ENCODE measurements at places on chromosomes 3 and 15.

GRCh38 chr3:111951032-111951431 is 27.8 kb upstream of the ABHD10 start:
- no peak for DNase-seq

DNA sequence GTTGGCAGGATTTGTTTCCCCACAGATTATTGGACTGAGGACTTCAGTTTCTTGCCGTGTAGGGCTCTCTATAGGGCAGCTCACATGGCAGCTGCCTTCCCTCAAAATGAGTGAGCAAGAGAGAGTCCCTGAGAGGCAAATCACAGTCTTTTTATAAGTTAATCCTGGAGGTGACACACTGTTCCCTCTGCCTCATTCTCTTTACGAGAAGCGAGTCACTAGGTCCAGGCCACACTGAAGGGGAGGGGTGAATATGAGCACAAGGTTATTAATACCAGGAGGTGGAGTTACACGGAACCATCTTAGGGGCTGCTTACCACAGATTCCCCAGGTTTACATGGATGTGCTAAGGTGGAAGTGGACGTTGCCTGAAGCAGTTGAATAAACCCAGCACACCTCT is 77.0 kb downstream of the LPP start:
- no peak for DNase-seq

DNA sequence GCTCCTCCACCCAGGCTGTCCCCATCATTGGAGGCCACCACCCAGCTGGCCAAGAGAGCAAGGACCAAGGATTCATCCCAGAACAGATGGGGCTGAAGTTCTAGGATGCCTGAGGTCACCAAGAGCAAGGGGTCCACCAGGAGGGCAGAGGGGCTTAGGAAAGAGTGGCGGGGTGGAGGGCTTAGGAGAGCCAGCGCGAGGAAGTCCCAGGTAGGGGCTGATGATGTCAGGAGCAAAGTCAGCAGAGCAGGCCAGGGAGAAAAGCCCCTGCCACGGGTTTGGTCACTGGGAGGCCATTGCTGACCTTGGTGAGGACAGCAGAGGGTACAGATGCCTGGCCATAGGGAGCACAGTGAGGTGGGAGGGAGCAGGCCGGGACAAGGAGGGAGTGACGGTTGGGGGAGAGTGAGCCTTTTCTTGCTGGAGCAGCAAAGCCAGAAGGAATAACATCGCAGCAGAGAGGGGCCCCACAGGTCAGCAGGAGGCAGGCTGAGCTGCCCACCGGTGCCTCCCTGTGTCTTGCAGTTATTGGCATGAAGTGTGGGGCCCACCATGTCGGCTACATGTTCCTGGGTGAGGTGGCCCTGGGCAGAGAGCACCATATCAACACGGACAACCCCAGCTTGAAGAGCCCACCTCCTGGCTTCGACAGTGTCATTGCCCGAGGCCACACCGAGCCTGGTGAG is 5.2 kb downstream of the PARP3 start:
- DNase-seq = no peak

GRCh38 chr3:135865085-135865484 is 100.4 kb upstream of the PPP2R3A start:
- no peak for DNase-seq

GRCh38 chr3:69403454-69403853 is 17.6 kb upstream of the FRMD4B start:
- DNase-seq = no peak

DNA sequence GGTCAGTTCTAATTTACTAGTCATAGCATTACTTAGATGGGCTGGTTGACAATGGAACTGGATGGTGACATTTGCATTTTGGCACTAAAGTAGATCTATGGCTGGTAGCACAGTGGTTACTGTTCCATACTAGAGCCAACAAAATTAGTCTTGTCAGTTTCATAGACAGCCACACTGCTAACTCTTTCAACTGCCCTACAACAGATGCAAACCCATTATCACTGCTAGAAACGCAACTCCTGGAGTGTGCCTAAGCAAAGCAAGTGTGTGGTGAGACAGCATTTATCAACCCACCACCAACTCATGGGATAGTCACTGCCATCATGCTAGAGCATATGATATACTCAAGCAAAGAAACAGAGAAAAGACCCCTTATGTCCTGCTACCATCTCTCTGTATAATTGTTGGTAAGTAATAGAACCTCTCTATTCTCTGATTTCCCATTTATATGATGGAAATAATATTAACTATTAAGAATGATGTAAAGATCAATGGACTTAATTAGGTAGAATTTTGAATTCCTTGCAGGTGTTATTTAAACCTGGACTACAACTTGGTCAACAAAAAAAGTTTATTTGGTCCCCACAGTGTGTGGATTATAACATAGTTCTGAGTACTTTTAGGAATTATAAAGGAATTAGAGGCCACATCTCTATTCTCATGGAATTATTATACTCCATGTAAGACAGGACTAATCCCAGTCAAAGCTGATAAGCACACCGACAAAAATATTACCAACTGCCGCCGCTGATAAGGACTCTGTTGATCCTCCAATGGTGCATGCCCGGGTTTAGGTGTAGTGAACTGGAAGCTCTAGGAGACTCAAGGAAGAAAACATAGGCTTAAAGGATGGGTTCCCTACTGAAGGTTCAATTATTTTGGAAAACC is 19.9 kb upstream of the ABHD5 start:
- no peak for DNase-seq

GRCh38 chr3:14148041-14148985 is 23.5 kb downstream of the TMEM43 start:
- no peak for DNase-seq

- no peak for DNase-seq
These were observed 487.6 kb downstream of the NAALADL2 start for GRCh38 chr3:175346573-175347356.

DNA sequence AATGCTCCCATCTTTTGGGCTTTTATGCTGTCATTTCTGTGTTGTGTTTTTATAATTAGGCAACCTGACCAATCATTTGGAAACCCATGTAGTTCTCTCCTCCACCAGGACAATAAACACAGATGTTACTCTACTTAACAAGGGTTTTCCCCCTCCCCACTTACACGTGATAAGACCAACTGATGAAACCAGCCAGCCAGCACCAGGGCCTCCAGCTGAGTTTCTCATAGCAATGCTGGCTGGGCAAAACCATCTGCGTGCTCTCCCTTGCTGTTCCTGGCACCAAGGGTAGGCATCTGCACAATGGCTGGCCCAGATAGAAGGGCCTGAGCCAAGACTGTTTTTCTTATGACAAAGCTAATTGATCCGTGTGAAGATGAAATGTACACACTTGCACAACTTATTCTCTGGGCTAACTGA is 310.4 kb downstream of the PLCL2 start:
- no peak for DNase-seq

DNA sequence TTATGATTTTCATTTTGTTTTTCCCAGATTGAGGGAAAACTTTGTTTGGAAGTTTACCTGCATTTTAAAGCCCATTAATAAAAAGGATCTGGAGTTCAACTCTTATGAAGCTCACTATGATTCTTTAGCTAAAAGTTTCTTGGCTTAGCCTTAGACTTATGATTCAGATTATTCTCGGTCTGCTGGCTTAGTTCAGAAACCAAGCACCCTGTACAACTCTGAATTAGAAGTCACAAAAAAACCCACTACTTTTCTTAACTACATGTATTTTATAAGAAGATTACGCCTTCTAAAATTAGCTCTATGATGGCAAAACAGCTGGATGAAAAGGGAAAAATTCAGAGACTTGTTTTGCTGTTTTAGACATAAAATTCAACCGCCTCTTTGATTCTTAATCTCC is 14.3 kb upstream of the DENND4A start:
- DNase-seq = no peak

GRCh38 chr3:25510797-25511196 is 82.7 kb downstream of the RARB start:
- no peak for DNase-seq

GRCh38 chr15:78103406-78104118 is 11.2 kb downstream of the SH2D7 start:
- DNase-seq = peak; percentile 26

- no peak for DNase-seq
These were observed 576.9 kb downstream of the OTOL1 start for GRCh38 chr3:162073422-162073975.

- no peak for DNase-seq
These were observed 9.5 kb downstream of the TBC1D21 start for GRCh38 chr15:73882761-73883419.

DNA sequence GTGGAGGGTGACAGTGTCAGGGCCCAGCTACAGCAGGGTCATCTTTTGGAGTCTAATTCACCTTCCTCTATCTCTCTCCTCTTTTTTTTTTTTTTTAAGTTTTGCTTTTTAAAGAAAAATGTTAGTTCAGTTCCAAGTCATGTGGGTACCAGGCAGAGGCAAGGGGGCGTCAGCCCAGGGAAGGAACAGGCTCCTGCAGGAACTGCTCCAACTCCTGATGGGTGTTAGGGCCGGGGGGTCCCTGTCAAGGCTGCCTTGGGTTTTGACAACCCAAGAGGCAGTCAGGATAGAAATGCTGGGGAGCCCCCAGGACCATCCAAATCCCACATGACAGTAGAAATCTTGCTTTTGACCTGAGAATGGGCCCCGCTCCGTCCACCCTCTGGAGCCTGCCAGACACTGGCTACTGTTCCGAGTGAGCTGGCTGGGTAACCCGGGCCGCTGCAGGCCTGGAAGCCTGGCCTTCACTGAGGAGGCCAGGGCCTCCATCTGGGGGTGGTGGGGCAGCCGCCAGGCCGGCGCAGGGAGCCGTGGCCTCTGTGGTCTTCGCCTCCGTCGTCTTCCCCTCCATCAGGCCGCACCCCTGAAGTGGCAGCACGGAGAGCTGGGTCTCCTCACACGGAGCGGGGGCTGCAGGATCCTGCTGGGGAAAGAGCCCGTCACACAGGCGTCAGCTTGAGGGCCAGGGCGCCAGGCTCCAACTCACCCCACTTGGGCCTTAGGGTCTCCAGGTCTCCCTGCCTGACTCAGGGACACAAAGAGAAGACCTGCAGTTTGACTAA is 24.2 kb downstream of the RNU5B-1 start:
- no peak for DNase-seq

- DNase-seq = no peak
These were observed 133.6 kb upstream of the PRICKLE2 start for GRCh38 chr3:64358853-64359252.

DNA sequence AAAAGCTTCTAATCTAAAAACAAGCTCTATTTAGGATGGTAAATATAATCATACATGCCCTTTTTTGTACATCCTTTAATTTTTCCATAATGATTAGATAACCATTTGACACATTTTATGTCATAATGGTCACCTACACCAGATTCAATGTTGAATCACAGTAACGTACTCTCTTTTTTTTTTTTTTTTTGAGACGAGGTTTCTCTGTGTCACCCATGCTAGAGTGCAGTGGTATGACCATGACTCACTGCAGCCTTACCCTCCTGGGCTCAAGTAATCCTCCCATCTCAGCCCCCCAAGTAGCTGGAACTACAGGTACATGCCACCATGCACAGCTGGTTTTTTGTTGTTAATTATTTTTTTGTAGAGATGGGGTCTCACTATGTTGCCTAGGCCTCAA is 49.2 kb downstream of the PROS1 start:
- DNase-seq = no peak

GRCh38 chr3:57848177-57848738 is 92.1 kb downstream of the SLMAP start:
- DNase-seq = no peak

GRCh38 chr3:146250449-146251382 is at the start of gene PLSCR4:
Gene PLSCR4 (minus strand): TSS chr3:146251105. CDS start chr3:146222071, 29,034 bp downstream.
- no peak for DNase-seq

- no peak for DNase-seq
These were observed 286.2 kb upstream of the STT3B start for GRCh38 chr3:31246293-31247062.

GRCh38 chr3:170553788-170554757 is 31.8 kb downstream of the SLC7A14 start:
- no peak for DNase-seq

DNA sequence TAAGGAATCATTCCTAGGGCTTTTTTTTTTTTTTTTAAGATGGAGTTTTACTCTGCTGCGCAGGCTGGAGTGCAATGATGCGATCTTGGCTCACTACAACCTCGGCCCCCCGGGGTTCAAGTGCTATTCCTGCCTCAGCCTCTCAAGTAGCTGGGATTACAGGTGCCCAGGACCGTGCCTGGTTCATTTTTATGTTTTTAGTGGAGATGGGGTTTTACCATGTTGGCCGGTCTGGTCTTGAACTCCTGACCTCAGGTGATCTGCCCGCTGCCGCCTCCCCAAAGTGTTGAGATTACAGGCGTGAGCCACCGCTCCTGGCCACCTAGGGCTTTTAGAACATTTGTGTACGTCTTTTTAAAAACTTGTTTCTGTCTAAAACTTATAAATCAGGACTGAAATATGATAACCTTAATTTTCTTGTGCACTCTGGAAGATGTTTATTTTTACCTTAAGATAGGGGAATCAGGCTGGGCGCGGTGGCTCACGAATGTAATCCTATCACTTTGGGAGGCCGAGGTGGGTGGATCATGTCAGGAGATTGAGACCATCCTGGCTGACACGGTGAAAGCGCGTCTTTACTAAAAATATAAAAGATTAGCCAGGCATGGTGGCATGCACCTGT is 21.8 kb downstream of the PIAS1 start:
- DNase-seq = no peak

- DNase-seq = no peak
These were observed 165.3 kb downstream of the GOLIM4 start for GRCh38 chr3:167930453-167930852.

DNA sequence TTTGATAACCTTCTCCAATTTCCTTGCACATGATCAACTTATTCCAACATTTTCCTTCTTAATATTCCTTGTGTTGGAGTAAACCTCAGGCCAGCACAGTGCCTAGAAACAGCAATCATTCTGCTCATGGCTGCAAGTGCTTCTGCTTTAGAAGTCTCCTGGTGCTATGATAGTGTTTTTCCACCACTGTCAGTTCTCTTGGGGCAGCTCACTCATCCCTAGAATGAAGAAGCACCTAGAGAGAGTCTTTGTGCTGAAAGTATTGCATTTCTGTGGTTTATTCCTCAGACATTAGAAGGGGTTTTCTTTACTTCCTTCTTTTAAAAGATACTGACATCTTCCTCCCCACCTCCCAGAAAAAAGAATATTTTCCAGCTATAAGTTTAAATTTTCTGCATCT is 183.5 kb downstream of the RYR3 start:
- no peak for DNase-seq

- no peak for DNase-seq
These were observed 297.2 kb upstream of the C2CD4B start for GRCh38 chr15:62462268-62462667.

DNA sequence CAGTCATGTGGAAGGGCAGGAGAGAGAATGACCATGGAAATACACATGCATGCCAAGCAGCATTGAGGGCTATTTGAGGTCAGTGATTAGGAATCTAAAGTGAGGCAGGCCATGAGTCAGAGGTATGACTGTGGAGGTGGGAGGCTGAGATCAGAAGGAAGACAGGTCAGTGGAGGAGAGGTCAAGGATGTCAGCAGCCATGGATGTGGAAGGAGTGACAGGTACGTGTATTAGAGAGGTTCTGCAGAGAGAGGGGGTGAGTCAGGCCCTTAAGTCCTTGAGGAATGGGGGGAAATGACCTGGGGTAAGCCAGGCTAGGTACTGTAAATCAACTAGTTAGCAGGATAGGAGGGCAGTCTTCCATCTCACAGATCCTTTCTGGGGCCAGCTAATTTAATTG is 166.6 kb downstream of the ANO10 start:
- DNase-seq = no peak

GRCh38 chr3:16288664-16289063 is 23.7 kb downstream of the OXNAD1 start:
- no peak for DNase-seq
